Cardiac muscle cell (in vitro differentiated cells and primary cell): ENCODE measurements at places on chromosomes 6 and 20. TPM values are rescaled to one million over a fixed set of nuclear protein-coding genes. Genes with fewer than 3 reads are reported as not detected.

DNA sequence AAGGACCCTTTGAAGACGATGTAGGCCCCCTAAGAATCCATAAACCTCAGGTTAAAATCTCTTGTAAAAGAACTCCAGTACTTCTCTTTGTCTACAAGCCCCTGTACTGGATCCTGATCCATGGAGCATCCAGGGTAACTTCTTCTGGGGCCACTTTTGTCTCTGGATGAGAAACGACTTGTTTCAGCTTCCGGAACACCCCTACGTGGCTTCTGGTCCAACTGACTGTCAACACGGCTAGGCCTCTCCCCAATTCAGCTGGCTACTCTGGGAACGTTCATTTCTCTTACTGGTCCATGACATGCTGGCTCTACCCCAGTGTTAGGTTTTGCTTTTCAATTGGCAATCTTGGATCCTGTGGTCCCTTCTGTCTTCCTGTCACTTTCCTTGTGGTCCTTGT is 198.0 kb downstream of the BACH2 start:
- no peak for DNase-seq
- H3K4me1 ChIP-seq, result no peaks in the 10 kb centered on the region
- no peaks in the 10 kb centered on the region for H3K36me3 ChIP-seq
- no peaks in the 10 kb centered on the region for H3K27me3 ChIP-seq

- no peak for DNase-seq
- no peaks in the 10 kb centered on the region for H3K4me1 ChIP-seq
- no peak overlapping the region for H3K4me3 ChIP-seq
- peaks cover 34% of the 10 kb centered on the region for H3K27me3 ChIP-seq
- H3K27ac ChIP-seq, result no peak overlapping the region
- no peaks in the 10 kb centered on the region for H3K36me3 ChIP-seq
These were observed 5.6 kb downstream of the TMC2 start for GRCh38 chr20:2541940-2542339.

- H3K27ac ChIP-seq, result no peak overlapping the region
- H3K27me3 ChIP-seq, result no peaks in the 10 kb centered on the region
- H3K4me3 ChIP-seq, result no peak overlapping the region
- no peaks in the 10 kb centered on the region for H3K36me3 ChIP-seq
- no peak for DNase-seq
These were observed 66.9 kb upstream of the MC3R start for GRCh38 chr20:56181583-56181982.

DNA sequence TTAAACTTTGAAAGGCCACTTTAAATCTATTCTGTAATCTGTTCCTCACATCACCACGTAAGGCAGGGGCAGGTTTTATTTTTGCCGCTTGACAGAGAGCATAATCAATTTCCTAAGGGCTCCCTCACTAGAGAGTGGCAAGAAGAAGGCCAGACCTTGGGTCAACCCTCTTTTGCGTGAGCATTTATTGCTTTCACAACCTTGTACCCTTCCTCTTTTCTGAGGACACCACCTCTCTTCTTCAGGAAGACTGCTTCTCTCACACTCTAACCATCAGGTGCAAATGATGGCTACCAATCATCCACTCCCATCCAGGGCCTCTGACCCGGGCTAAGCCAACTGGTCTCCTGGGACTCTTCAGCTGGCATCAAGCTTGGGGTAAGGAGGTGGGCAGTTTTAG is 25.2 kb upstream of the QKI start:
- no peak overlapping the region for H3K4me3 ChIP-seq
- no peaks in the 10 kb centered on the region for H3K36me3 ChIP-seq
- DNase-seq, result no peak
- peaks cover 20% of the 10 kb centered on the region for H3K4me1 ChIP-seq
- no peaks in the 10 kb centered on the region for H3K27me3 ChIP-seq
- H3K27ac ChIP-seq, result no peak overlapping the region

DNA sequence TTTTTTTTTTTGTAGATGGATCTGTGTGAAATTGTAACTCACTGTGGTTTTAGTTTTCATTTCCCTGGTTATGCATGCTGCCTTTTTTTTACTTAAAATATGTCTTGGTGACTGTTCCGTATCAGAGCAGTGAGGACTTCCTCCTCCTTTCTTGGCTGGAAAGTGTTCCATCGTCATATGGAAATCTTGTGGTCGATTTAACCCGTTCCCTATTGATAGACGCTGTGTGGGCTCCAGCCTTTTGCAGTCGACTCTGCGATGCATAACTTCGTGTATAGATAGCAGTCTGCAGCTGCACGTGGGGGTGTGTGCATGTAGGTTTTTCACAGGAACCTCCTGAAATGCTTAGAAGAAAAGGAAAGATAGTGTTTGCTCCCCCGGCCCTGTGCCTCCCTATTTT is 28.1 kb upstream of the PNPLA1 start:
- no peak overlapping the region for H3K4me3 ChIP-seq
- no peaks in the 10 kb centered on the region for H3K27me3 ChIP-seq
- H3K4me1 ChIP-seq, result peaks cover 10% of the 10 kb centered on the region
- H3K36me3 ChIP-seq, result no peaks in the 10 kb centered on the region
- H3K27ac ChIP-seq, result no peak overlapping the region

DNA sequence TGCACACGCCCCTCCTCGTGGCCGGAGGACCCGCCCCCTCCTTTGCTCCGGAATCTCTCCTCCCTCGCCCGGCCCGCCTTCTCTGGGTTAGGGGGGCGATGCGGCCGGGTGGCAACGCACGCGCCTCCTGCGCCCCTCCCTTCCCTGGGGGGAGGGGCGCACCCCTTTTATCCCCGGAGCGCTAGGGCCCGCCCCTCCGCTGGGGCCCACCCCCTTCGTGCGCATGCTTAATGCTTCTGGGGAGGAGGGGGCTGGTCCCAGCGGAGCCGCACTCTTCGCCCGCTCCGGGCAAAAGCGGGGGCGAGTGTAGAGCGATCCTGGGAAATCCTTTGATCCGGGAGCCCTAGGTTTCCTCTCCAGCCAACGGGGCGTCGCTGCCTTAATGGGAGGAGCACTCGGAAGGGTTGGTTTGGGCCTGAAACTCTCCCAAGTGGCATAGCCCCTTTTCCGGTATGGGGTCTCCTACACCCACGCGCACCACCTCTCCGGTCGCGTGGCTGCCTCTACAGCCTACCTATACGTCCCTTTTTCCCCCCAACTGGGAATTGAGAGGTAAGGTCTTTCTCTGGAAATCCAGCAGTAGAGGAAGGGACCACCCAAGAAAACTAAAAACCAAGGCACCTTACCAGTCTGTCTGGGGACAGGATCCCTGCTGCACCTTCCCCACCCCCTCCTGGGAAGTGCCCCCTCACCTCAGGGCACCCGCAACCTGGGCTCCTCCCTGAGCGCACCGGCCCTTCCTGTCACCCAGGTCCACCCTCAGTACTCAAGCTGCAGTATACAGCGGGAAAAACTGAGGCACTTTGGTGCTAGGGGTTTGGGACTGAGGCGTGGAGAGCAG is 2.1 kb downstream of the SOX12 start:
- peak; percentile 97 for DNase-seq
- H3K4me3 ChIP-seq, result peak overlapping the region; percentile 98
- H3K4me1 ChIP-seq, result peaks cover 19% of the 10 kb centered on the region

The RNF144B gene
- 0.32 and 1.1 TPM in 2 replicates for total RNA-seq

The NRN1 gene
- 0.78 and 0.92 TPM in 2 replicates for total RNA-seq

The BPIFB2 gene
- total RNA-seq, result not detected in 2 replicates

The SPEF1 gene
- total RNA-seq, result 0.95 and 1.6 TPM in 2 replicates

The FBXO30 gene
- 5.9 and 9.0 TPM in 2 replicates for total RNA-seq
